ENCODE measurements at places on chromosomes 16 and 17.

DNA sequence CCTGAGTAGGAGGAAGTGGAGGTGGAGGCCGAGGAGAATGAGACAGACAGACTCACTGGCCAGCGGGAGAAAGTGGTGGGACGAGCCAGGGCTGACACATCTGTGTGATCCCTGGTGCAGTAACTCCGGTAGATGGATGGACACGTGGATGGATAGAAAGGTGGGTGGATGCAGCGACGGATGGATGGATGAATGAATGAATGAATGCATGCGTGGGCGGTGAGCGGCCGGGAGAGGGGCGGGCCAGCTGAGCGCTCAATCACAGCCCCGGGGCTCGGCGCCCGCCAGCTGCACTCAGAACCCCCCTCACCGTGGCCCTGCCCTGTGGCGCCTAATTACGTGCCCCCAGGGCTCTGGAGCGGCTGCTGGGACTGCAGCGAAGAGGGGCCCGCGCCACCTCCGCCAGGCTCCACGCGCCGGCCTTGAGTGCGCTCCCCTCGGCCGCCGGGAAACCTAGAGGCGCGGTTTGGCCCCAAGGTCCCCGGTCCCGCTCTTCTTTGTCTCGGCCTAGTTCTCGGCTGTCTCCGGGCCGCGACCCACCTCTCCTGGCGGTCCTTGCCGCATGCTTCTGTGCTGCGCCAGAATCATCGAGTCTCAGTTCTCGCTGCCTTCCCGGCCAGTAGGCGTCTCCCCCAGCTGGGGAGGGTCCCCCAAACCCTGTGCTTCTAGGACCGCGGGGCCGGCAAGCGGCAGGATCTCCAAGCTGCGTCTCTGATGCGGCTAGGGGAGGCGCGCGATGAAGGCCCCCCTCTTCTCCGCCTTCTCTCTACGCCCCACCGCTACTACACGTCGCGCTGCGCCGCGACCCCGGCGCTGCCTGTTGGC is 41.0 kb downstream of the RAI1 start:
- H3K27ac ChIP-seq: no peak overlapping the region
- DNase-seq: no peak
- no peaks in the 10 kb centered on the region for H3K36me3 ChIP-seq
- no peaks in the 10 kb centered on the region for H3K27me3 ChIP-seq
- H3K4me3 ChIP-seq: peak overlapping the region; percentile 60

DNA sequence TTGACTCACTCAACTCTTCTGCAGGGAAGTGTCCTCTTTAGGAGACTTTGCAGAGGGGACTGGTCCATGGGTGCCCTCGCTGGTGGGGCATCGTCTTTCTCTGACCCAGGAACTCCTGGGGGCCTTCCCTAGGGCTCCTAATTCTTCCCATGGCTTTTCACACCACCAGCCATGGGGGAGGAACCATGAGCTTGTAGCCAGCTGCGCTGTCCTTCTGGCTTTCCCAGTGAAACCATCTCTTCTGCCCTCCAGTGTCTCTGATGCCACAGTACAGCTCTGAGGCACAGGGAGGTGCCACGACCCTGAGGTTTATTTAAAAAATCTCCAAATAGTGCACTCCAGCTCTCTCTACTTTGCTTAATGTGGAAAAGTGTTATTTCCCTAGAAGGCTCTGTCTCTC is 78.6 kb downstream of the SDR42E1 start:
- no peak overlapping the region for H3K27ac ChIP-seq
- no peaks in the 10 kb centered on the region for H3K36me3 ChIP-seq
- no peaks in the 10 kb centered on the region for H3K27me3 ChIP-seq
- H3K4me1 ChIP-seq: no peaks in the 10 kb centered on the region
- DNase-seq: no peak

DNA sequence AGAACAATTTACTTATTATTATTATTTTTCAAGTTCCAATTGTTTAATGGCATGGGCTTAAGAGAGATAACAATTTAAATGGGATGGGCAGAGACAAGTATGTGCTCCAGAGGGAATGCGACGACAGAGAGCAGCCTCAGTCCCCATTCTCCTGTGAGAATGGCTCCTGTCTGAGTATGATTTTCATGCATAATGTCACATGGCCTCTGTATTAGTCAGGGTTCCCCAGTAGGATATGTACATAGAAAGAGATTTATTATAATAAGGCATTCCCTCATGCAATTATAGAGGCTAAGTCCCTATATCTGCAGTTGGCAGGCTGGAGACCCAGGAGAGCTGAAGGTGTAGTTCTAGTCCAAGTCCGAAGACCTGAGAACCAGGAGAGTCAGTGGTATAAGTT is 22.9 kb upstream of the NKD1 start:
- peaks cover 1% of the 10 kb centered on the region for H3K36me3 ChIP-seq
- no peak overlapping the region for H3K4me3 ChIP-seq
- peaks cover 10% of the 10 kb centered on the region for H3K27me3 ChIP-seq
- DNase-seq: no peak
- H3K27ac ChIP-seq: no peak overlapping the region

DNA sequence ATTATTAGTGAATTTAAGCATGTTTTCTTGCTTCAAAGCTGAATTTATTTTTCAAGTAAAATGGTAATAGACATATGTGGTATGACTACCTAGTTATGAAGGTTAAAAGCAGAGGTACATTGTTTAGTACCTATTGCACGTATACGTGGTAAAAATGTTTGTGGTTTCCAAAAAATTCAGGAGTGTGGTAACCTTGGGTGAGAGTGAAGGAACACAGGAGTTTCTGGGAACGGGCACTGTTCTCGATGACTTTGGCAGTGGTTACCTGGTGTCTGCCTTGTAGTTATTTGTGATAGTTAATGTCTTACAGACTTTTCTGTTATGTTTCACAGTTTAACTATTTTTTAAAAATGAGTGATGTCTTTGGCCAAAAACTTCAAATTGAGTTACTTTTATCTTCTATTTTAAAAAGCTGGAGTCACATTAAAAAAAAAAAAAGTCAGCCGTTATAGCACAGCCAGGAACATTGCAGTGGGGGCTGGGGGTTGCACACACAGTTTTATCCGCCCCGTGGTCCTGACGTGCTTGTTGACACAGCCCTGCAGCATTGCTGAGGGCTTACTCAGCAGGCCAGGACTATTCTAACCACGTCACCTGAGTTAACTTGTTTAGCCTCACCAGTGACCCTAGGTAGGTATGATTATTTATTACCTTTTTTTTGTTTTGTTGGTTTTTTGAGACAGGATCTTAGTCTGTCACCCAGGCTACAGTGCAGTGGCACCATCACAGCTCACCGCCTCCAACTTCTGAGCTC is 10.9 kb downstream of the JPT2 start:
- no peak overlapping the region for H3K27ac ChIP-seq
- no peak for DNase-seq
- H3K4me1 ChIP-seq: no peaks in the 10 kb centered on the region
- H3K36me3 ChIP-seq: peaks cover 15% of the 10 kb centered on the region
- no peaks in the 10 kb centered on the region for H3K27me3 ChIP-seq

DNA sequence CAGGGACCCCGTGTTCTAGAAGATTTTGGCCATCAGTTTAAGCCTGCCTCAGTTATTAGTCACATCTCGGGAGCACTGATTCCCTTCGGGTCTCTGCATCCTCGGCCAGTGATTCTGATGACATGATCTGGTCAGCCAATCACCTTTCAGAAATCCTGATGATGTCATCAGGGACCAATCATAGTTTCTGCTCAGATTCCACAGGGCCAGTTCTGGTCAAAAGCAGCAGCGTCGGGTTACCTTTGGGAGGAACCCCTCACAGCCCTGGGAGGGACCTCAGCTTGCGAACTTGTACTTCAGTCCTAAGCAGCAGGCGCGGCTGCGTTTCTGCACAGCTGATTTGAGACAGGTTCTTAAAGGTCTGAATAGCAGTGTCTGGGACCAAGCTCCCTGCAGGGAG is 13.9 kb downstream of the KDM8 start:
- H3K4me1 ChIP-seq: no peaks in the 10 kb centered on the region
- no peak overlapping the region for H3K27ac ChIP-seq
- no peaks in the 10 kb centered on the region for H3K27me3 ChIP-seq
- no peak for DNase-seq

DNA sequence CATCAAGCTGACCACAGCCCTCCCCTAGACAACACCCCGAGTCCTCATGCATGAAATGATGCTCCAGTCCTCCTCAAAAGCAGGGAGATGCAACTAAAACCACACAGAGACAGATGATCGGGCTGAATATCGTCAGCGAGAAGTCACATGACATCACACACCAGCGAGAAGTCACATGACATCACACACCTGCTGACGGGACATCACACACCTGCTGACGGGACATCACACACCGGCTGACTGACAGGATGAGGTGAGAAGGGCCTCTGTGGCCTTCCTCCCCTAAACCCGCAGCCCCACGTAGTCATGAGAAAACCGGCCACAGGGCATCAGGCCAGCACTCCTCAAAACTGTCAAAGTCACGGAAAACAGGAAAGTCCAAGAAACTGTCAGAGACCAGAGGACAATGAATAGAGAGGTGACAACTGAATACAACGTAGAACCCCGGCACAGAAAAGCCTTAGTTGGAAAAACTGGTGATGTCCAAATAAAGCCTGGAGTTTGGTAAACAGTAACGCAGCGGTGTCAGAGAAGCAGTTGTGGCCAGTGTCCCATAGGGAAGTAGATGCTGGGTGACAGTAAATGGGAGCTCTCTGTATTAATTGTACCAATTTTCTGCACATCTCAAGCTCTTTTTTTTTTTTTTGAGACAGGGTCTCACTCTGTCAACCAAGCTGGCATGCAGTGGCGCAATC is 14.3 kb downstream of the LITAF start:
- peaks cover 3% of the 10 kb centered on the region for H3K27me3 ChIP-seq
- DNase-seq: peak; percentile 25
- H3K4me1 ChIP-seq: peaks cover 62% of the 10 kb centered on the region
- peak overlapping the region; percentile 66 for H3K27ac ChIP-seq

DNA sequence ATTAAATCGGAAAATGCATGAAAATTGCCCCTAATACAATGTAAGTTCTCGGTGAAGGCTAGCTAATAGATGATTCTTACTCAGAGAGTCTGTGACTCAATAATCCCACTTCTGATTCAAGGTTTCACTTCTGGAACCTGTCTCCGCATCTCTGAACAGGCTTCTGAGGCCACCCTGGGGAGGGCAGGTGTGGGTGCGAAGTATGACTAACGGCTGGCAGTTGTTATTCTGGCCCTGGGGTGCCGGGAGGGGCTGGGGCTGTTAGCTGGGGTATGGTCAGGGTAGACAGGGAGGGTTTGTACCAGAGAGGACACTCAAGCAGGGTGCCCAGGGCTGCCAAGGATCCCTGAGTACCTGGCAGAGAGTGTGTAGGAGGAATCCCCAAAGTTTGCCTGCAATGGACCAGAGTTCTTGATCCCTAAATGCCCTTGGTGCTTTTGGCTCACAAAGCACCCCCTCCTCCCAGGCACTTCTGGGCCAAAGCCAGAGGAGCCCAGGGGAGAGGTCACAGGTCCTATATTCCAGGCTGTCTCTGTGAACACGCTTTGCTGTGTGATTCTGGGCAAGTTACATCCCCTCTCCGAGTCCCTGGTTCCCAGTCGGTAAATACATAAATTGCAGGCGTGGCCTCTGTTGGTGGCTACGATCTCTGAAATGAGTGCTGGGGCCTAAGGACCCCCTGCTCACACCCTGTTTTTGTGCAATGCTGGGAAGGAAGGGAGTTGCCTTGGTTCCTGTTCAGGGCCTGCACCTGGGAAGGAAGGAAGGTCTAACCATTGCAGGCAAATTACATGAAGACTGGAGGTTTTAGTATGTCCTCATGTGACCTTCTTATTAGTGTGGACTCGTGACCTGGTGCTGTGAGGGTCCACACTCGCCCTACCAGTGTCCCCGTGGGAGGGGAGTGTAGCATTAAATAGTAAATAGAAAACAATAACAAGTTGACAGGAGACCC is 49.9 kb upstream of the CPNE2 start:
- H3K36me3 ChIP-seq: peaks cover 58% of the 10 kb centered on the region
- H3K4me3 ChIP-seq: peak overlapping the region; percentile 70
- DNase-seq: peak; percentile 90
- no peaks in the 10 kb centered on the region for H3K27me3 ChIP-seq
- peaks cover 80% of the 10 kb centered on the region for H3K4me1 ChIP-seq
- H3K27ac ChIP-seq: peak overlapping the region; percentile 96

DNA sequence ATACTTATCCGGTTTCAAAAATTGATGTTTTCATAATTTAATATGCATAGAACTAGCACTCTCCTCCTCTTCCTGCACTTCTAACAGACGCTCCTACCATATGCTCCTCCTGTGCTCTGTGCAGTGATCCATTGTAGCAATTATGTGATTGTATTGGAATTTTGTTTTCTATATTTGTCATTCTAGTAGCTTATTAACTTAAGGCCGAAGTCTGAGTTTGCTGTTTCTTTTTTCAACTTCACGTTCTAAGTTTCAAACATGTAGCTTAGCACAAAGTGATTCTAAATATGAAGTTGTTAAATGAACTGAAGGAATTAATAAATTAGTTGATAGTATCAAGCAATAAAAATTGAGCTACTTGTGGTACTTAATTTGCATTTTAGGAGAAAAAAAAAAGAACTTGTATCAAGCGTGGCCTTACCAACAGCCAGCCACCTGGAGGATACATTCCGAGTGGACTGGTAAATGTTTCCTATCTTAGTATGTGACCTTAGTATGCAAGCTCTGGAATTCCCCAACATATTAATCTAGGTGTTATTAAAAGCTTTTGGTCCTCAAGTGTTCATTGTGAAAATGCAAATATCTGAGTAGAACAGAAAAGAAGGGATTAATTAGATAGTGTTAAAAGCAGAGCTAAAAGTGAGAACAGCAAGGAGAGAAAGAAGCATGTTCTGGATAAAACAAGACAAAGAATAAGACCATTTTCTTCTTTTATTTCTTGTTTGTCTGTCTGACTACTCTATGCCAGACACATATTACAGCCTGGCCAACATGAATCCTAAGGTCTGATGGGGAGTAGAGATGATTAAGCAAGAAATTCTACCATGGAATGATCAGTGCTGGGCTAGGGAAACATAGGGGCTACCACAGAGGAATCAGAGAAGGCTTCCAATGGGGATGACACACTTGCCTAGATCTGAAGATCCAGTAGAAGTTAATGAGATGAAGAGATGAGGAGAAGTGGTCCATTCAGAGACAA is 290.4 kb upstream of the MON1B start:
- no peak overlapping the region for H3K27ac ChIP-seq
- no peak overlapping the region for H3K4me3 ChIP-seq
- no peaks in the 10 kb centered on the region for H3K4me1 ChIP-seq
- no peaks in the 10 kb centered on the region for H3K36me3 ChIP-seq
- no peak for DNase-seq
- H3K27me3 ChIP-seq: no peaks in the 10 kb centered on the region

DNA sequence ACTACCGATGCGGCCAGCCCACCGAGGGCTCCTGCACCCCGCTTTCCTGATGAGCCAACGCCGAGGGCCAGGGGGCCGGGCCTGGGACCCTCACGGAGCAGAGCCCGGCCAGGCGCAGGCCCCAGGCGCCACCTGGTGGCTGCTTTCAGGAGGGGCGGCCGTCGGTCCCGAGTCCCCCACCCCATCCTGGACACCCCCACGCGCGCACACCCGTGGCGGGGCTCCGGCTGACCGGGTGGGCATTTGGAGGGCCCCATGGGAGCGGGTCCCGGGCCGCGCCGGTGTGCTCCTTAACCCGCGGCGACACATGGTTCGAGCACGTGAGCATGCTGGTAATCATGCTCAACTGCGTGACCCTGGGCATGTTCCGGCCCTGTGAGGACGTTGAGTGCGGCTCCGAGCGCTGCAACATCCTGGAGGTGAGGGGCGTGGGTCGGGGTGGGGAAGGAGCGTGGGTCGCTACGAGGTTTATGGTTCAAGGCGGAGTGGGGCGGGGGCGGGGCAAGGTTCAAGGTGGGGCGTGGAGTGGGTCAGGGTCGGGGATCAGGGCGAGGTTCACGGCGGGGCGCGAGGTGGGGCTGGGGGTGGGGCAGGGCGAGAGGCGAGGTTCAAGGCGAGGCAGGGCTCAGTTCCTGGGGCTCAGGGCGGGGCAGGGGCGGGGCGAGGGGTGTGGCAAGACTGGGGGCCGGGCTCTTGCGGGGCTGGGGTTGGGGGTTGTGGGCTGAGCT is 30.2 kb downstream of the TPSG1 start:
- H3K4me3 ChIP-seq: no peak overlapping the region
- DNase-seq: peak; percentile 29
- no peaks in the 10 kb centered on the region for H3K4me1 ChIP-seq
- H3K27ac ChIP-seq: no peak overlapping the region
- H3K36me3 ChIP-seq: no peaks in the 10 kb centered on the region
